ENCODE measurements at places on chromosomes 6 and 20.

DNA sequence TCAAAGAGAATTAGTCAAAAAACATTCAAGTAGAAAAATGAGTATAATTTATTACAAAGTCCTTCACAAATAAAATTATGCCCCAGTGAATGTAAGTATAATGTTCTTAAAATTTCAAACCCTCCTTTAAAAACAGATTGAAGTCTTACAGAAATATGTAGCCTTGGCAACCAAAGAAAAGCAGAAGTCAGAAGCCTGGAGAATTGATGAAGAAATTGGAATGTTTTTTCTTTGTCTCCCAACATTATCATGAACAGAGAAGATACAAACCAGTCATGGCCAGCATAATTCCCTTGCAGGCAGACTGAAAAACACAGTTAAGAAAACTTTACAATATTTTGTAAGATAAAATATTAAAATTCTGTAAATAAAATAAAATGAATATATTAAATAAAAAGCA lies 221.9 kb downstream of the TBC1D32 start:
- DNase-seq, result no peak

- DNase-seq, result no peak
Measured at GRCh38 chr20:57770852-57771720, 61.3 kb upstream of the PMEPA1 start.

- DNase-seq, result no peak
Measured at GRCh38 chr6:97401533-97401932, 118.5 kb upstream of the MMS22L start.

GRCh38 chr20:46562373-46563169 lies 12.1 kb upstream of the OCSTAMP start:
- peak; percentile 84 for DNase-seq

DNA sequence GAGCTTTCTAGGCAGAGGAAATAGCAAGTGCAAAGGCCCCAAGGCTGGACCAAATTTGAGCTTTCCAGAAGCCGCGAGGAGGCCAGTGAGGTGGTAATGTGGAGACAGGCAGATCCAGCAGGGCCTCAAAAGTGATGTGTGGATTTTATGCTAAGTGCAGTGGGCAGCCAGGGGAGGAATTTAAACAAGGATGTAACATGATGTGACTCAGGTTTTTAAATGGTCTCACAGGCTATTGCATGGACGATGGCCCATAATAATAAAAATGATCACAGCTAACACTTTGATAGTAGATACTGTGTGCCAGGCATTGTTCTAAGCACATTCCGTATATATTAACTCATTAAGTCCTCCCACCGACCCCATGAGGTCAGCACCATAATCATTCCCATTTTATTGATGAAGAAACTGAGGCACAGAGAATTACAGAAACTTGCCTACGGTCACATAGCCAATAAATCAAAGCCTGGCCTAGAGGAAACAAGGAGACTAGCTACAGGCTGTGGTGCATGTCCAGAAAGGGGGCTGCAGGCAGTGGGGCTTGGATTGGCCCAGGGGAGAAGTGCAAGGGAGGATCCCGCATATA lies 18.0 kb upstream of the PREX1 start:
- DNase-seq, result no peak

All from AG08396 (cell line).